NCI-H1436 treated with DMSO at 0.1 percent for 48 hours (cell line): ENCODE measurements at places on chromosomes 5 and 9.

DNA sequence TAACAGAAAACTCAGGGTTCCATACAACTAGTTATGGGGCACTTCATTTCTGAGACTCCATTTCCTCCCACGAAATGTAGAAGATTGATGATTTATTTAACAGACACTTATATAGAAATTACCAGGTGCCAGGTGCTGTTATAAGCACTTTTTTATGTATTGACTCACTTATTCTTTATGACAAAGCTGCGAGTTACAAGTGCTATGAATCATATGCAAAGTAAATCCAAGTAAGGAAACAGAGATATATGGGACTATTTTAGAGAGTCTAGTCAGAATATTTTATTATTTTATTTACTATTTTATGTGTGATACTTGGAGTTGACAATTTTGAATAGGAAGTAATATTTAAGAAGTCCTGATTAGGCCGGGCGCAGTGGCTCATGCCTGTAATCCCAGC is 822.8 kb upstream of the C9orf72 start:
- no peak for DNase-seq

DNA sequence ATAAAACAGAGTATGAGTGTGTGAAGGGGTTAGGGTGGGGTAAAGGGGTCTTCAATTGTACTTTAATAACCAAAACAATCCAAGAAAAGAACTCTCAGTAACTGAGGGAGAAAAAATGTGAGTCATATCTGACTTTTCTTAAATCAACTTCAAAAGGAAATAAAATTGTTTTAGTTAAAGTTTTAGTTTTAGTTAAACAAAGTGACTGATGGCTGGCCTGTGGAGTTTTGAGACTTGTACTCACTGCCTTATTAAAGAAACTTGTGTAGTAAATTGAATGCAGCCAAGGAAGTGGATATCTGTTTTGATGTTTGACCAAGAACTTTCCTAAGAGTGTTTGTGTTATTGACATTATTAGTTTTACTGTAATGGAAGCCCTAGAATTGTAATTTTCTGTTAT is 2032.6 kb downstream of the MAT2B start:
- no peak for DNase-seq

DNA sequence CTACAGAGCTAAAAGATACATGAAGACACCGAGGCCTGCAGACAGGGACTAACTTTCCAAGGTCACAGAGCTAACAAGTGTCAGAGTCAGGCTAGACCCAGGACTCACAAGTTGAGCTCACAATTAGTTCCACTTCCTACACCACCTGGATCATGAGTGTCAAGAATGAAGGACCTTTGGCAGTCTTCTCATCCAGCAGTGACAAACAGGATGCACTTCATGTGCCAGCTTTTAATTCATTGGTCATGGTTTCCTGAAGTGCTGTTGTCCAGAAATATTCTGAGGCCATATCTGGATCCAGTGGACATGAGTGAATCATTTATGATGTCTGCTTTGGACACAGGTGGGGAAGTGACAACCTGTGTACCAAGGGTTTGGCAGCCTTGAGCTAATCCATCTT is 77.4 kb downstream of the KCNIP1 start:
- no peak for DNase-seq

DNA sequence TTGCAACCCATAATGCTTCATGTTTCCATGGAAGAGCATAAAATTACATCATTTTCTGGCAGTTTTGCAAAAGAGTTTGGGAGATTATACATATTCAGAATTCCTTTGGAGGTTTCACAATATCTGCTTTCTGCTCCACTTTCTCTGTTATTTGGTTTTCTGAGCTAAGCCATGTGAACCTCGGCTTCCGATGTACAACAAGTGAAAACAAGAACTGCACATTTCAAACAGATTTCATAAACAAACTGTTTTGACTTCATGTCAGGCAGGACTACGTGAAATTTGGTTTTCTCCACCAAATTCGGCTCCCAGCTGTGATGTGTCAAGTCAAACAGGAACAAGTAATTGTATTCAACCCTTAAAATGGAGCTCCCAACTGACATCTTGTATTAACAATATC is 609.8 kb downstream of the IRX1 start:
- DNase-seq = no peak

GRCh38 chr9:29245351-29245750 is 1672.1 kb upstream of the C9orf72 start:
- no peak for DNase-seq
